ENCODE measurements at places on chromosomes 12 and 14.

GRCh38 chr12:13941258-13942249, 39.8 kb downstream of the GRIN2B start:
- no peak for DNase-seq

GRCh38 chr12:67722296-67722695, 73.8 kb downstream of the DYRK2 start:
- no peak for DNase-seq

GRCh38 chr14:99878563-99878962, 85.3 kb downstream of the EML1 start:
- DNase-seq = no peak

DNA sequence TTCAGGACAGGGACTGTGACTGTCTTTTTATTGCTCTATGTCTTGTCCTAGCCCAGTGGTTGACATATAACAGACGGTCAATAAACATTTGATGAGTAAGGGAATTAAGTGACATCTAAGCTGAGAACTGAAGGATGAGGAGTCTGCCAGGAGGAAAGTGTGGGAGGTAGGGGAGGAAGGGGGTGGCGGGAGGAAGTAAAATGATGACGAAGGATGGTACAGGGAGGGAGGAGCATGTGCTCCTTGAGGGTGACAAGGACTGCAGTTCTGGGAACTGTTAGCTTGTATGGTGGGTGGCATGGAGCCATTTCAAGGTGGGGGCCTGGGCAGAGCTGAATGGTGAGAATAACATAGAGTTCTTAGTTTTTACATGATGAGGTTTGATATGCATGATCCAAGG, 64.4 kb downstream of the RGS6 start:
- DNase-seq = no peak

GRCh38 chr12:121934309-121934664, 15.9 kb downstream of the CFAP251 start:
- DNase-seq = no peak
